Effector CD4-positive, alpha-beta T cell (primary cell): ENCODE measurements at places on chromosomes 7 and 10.
A peak's percentile ranks its signal among the peaks of the same experiment; 100 is the strongest.

GRCh38 chr10:12556039-12556438 is 206.7 kb downstream of the CAMK1D start:
- no peak for DNase-seq

DNA sequence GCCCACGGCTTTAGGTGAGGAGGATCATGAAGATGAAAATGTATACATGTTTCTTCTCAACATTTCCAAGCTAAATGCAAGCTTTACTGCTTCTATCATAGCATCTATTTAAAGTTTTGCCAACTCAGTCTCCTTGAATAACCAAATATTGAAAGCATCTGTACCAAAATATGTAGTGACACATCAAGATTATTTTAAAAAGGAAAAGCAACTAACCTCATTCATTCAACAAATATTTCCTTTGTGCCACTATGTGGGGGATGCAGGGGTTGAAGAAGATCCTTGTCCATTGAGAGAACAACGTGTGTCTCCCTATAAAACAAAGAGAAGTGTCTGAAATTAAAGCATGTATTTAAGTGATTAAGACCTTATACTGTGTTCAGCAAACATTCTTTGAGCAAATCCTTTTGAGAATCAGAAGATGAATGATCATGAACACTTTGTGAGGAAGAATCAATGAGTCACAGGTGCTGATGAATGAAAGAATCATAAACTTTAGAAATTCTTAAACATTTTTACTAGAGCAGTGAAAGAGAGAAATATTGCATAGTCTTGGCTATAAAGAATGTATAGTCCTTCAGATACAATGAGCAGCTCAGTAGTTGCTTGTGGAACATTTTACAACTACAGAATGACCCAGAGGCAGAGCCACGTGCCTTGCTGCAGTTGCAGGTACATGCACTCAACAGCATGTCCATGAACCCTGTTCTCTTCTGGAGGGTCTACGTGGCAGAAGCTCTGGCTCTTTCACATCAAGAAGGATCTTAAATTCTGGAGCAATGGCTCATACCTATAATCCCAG is 13.9 kb downstream of the TAS2R60 start:
- DNase-seq, result no peak

DNA sequence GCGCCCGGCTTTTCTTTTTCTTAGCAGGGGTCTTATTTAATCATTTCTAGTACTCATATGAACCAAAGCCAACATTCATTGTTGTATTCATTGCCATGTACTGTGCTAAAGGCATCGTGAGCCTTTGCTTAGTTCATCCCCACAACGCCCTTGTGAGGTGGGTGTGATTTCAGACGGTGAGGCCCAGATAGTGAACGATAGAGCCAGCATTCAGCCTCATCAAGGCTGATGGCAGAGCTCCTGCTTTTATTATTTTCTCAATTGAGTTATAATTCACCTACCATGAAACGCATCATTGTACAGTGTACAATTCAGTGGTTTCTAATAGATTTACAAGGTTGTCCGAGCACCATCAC is 50.1 kb downstream of the HK1 start:
- no peak for DNase-seq

- DNase-seq, result no peak
Measured at GRCh38 chr7:123492485-123492884, 41.9 kb downstream of the IQUB start.

GRCh38 chr7:104972500-104972899 is 41.5 kb upstream of the KMT2E start:
- DNase-seq, result no peak

GRCh38 chr10:61891906-61892585 is 9.5 kb upstream of the ARID5B start:
- no peak for DNase-seq

DNA sequence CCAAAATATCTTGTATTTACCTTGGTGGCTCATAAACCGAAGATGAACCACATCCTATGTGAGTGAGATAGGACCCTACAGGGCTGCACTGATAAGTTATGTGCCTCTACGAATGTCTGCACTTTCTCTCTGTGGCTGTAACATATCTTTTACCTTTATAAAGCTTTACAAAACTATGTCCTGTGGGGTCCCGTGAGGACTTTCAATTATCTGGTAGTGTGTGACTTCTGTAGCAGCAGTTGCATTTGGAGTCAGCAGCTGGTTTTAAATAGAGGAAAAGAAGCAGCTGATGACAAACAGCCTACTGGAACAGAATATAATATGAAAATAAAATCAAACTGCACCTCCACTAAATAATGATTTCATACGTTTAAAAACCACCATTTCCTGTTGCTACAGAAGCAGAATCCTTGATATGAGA is 222.4 kb upstream of the GNAI1 start:
- no peak for DNase-seq

DNA sequence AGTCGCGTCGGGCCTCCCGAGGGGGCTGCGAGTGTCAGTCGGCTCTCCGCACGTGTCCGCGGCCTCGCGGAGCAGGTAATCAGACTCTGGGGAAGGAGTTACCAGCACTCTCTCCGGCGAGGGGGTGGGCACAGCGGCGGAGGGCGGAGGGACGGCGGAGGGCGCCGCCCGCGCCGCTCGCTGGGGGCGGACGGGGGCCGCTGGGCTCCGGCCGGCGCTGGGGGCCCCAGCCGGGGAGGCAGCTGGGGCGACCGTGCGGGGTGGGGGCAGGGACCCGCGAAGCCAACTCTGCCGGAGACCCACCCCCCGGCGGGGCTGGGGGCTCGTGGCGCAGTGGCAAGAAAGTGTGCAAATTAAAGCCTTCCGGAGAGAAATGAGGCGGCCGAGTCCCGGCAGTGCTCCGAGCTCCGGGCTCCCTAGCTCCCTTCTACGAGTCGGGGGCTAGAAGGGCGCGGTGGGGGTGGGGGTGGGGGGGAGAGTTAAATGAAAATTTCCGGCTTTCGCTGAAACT is at the start of gene CDK6:
TSS of gene CDK6 (minus strand) at position 85 of the 511 bp plus-strand sequence. CDS start 3,250 bp downstream, outside the sequence.
- DNase-seq, result peak; percentile 48

DNA sequence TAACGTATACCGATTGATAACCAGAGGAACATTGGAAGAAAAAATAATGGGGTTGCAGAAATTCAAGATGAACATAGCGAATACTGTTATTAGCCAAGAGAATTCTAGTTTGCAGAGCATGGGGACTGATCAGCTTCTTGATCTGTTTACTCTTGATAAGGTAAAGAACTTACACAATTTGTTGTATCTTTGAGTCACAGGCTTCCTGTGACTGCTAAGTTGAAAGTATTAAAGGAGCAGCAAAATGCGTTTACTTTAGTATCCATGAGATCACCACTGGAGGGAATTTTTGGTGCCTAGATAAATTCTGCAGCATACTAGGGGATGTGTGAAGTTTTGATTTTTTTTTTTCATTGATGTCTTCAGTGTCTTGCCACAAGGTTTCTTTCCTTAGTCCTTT is 103.6 kb downstream of the BTAF1 start:
- DNase-seq, result no peak

GRCh38 chr10:61729596-61729995 is 66.9 kb downstream of the CABCOCO1 start:
- no peak for DNase-seq

DNA sequence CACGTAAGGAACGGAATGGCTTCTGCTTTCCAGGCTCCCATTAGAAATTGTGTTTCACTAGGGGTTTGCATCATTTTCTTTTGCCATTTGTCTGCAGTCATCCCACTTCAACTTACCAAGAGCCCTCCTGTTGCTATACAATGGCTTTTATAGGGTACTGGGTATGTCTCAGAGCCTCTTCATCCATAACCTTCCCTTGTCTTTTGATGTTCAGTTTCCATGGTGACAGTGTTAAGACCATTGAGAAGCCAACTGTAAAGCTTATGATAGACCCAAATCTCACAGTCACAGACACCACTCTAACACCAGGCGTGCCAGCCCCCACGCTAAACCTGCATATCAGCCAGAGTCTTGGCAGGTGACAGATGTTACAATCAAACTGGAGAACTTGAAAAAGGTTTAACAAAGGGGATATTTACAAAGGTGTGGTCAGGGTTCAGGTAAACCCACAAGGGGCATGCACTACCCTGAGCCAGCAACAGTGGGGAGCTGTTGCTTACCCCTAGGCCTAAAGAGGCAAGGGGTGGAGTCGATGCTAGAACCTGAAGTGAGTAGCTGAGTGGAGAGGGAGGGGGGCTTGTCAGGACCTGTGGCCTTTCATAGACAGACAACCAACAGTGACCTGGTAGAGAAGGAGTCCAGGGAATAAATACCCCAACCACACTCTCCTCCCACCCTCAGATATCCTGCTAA is 53.2 kb upstream of the ABLIM1 start:
- no peak for DNase-seq

DNA sequence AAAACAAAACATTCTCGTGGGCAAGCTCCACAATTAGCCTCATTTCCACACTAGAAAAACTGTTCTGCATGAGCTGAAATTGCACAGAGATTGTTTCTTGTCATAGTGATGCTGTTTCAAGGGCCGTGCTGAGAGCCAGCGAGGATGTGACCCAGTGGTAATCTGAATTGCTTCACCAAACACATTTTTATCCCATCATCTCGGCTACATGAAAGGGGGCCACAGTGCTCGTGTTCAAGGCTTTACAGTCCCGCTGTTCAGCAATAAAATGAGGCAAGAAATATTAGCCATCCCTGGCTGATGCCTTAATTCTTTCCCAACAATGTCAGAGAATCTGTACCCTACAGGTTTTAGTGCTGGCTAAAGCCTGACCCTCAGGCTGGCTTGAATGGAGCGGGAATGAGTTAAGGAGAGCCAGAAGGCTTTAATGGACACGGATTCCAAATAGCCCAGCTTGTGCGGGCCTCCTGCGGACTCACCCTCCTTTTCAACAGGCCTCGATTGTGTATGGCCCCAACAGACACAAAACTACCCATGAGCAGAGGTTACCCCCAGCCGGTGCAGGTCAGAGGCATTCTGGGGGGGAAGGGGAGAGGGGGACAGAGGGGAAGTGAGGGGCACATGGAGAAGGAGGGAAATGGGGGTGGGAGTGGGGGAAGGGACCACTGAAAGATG is 2.0 kb upstream of the GDF10 start:
- DNase-seq, result no peak

DNA sequence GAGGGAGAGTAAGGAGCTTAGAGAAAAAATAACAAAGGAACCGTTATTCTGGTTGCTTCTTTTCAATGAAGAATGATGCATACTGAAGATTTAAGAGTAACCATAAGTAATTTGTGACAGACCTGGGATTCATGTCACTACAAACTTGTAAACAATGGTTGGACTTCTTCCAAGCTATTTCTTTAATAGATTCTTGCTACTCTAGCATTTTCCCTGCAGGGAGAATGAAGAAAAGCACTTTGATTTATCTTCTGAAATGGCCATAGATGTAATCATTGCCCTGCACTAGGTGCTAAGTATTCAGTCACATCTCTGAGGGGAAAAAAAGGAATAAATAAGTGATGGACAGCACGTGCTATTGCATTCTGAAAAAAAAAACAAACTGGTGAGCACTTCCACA is 606.6 kb upstream of the LRRN3 start:
- no peak for DNase-seq

- DNase-seq, result no peak
Measured at GRCh38 chr7:43750016-43750887, 8.2 kb upstream of the BLVRA start.

GRCh38 chr7:17444151-17444550 is 145.7 kb downstream of the AHR start:
- DNase-seq, result no peak

- DNase-seq, result no peak
Measured at GRCh38 chr10:7107285-7107684, 303.5 kb downstream of the SFMBT2 start.

DNA sequence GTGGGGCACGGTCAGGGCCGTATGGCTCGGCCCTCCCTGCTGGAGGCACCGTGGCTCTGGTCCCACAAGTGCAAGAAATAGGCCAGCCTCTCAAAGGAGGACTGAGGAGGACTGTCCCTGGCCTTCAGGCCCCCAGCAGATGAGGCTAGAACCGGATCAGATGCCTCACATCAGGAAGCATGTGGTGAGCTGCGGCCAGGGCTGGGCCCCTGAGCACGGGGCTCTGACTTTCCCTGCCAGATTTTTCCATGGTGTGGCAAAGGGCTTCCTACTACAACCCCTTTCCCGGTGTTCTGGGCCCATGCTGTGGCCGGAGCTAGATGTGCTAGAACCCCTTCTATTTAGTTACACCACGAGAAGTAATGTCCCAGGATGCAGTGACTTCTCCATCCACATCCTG is 100.4 kb downstream of the TCERG1L start:
- no peak for DNase-seq

GRCh38 chr10:23158370-23158769 is 33.7 kb upstream of the PTF1A start:
- peak; percentile 4 for DNase-seq

DNA sequence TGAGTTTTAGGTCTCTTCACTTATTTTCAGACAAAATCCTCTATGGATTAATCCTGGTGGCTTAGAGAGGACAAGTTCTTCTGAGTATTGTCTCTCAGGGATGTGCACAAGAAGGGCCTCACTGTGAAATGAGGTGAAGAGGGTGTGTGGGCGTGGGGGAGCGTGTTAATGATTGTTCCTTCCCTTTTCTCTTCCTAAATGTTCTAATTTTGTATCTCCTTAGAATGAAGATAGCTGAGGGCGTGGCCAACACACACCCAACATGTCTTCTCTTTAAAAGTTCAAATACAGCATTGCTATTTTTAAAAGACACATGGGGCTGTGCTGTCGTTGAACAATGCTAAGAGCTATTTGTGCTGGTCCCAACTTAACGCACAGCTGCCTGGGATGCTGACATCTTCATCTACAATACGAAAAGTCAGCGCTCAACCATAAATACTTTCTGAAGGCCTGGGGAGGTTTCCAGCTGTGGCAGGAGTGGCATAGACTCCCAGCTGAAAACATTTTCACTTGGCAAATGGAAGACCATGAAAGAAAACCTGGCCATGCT is 135.9 kb downstream of the JCAD start:
- no peak for DNase-seq

GRCh38 chr10:73501651-73502050 is 5.8 kb upstream of the PPP3CB start:
- no peak for DNase-seq

- DNase-seq, result no peak
Measured at GRCh38 chr7:126362746-126363145, 890.0 kb downstream of the GRM8 start.

GRCh38 chr10:22230158-22230833 is 12.5 kb upstream of the EBLN1 start:
- DNase-seq, result peak; percentile 15

- no peak for DNase-seq
Measured at GRCh38 chr7:28480595-28480994, 68.3 kb downstream of the CREB5 start.
